GM12891 (cell line): ENCODE measurements at places on chromosomes 7 and 10.

DNA sequence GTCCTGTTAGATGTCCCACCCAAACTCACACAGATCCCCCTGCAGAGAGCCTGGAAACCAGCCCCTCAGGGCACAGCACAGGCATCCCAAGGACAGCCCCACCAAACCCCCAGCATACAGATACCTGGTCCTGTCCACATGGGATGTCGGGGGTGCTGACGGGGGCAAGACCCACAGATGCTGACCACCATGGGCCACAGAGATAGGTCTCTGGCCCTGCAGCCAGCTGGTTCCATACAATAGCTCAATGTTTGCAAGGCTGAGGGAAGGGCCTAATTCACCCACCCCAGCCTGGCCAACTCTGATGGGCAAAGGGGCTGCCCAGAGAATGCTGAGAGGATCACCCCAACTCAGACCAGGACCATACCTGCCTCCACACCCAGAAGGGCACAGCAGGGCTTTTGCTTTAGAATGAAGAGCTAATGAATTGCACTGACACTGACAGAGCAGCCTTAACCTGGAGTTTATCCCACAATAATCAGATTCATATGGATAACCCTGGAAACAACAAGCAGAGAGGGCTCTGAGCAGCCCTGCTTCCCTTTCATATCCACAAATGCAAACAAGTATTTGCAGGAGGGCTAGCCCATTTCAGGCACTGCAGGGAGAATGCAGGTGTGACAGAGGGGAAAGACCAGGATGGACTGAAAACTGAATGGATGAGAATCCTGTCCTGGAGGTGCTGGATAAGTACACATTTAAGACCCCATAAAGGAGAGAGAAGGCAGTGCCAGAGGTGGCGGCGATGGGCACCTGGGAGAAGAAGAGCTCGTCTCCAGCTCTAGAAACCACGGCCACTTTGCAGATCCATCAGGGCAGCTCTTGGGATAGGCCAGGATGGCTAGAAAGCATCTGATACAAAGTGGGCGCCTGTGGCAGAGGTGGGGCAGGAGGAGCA lies 126.7 kb downstream of the TNS3 start:
- DNase-seq = no peak

DNA sequence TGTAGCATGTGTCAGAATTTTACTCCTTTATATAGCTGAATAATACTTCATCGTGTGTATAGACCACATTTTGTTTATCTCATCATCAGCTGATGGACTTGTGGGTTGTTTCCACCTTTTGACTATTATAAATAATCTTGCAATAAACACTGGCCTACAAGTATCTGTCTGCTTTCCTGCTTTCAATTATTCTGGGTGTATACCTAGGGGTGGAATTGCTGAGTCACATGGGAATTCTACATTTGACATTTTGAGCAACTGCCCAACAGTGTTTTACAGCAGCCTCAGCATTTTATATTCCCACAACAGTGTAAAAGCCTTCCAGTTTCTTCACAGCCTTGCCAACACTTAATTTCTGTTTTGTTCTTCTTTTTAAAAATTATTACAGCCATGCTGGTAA lies 200.3 kb upstream of the PRSS1 start:
- DNase-seq = no peak

GRCh38 chr7:135335628-135336139 lies 102.0 kb downstream of the STRA8 start:
- peak; percentile 39 for DNase-seq

- no peak for DNase-seq
Observed at GRCh38 chr7:56256108-56256507, 139.9 kb upstream of the NUPR2 start.

DNA sequence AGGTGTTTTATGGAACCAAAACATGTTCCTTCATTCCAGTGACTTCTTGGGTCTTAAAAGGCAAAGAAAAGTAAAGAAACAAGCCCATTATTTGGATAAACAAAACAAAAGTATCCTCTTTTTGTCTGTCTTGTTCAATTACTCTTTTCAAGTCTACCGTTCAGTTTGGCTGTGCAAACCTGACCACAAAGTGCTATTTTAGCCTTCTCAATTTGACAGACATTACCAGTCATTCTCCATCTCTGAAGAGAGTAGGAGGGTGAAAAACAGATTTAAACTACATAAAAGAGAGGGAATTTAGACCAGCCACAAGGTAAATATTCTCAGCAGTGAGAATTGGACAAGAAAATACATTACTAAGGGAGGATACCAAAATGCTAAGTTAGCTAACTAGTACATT lies 145.2 kb downstream of the GRM3 start:
- DNase-seq = no peak

GRCh38 chr10:21637795-21638194 lies 103.8 kb downstream of the MLLT10 start:
- no peak for DNase-seq

GRCh38 chr10:12482587-12482986 lies 133.2 kb downstream of the CAMK1D start:
- DNase-seq = no peak

DNA sequence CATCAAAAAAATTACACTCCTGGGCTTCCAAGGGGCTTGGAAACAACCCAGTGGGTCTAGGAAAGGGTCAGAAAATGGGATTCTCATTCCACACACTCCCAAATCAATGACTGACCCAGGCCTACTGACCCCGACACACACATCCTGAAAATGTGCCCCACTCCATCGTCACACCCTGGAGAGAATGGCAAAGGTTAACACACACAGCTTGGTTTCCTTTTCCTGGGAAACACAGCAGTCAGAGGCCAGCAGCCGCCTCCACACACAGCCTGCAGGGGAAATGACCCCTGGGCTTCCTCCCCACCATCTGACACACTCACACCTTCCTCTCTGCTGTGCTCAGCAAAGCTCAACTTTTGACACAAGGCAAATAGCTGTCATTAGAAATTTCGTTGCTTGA lies 42.9 kb downstream of the SH3PXD2A start:
- DNase-seq = no peak

- DNase-seq = no peak
Observed at GRCh38 chr7:20466543-20467021, 135.9 kb downstream of the ITGB8 start.

- DNase-seq = peak; percentile 3
Observed at GRCh38 chr10:27998954-27999275, at the start of gene ODAD2. Gene ODAD2 (minus strand): TSS chr10:27999079. CDS start chr10:27995142, 3,937 bp downstream.

- DNase-seq = no peak
Observed at GRCh38 chr7:125599387-125599786, 669.8 kb upstream of the POT1 start.

GRCh38 chr10:24215196-24215595 lies 6.3 kb downstream of the KIAA1217 start:
- no peak for DNase-seq

DNA sequence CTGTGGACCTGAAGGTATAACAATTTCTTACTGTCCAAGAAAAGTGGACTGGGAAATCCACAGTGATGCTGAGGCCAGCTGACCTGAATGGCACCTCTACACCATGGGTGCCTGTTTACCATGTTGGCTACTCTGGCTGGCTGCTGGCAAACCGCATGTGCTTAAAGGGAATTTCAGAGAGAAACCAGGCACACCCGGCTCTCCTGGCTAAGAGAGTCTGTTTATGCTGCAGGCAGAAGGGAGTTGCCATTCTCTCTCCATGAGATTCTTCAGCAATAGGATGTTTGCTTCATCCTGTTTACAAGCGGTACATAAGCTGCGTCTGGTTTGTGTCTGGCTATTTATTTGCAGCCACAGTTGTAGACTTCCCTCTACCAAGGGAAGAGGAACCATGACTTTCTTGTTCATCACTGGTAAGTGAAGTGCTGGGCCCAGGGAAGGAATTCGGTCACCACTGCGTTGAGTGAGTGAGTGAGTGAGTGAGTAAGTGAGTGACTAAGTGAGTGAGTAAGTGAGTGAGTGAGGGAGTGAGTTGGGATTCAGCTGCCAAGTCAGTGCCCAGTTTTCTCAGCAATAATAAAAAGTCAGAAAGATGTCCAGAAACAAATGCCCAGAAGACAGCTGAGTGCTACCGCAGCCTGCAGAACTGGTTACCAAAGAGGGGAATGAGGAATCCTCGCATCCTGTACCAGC lies 90.4 kb downstream of the COBL start:
- DNase-seq = no peak

DNA sequence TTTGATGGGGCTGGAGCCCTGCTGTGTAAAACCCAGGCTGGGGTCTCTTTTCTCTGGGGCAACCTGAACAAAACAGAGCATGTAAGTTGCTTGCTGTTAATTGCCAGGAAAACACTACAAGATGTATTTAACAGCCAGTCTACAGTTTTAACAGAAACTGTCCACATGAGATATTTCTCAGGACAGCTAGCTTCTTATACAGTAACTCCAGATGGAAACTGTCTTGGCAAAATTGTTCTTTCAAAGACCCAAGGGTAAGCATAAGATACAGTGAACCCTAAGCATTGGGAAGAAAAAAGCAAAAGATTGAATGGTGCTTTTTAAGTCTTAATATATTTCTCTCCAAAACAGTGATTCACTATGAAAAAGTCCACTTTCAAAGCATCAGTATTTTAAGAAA lies 8.1 kb downstream of the FKBP14 start:
- DNase-seq = no peak

GRCh38 chr7:158054081-158054480 lies 533.5 kb downstream of the PTPRN2 start:
- no peak for DNase-seq

DNA sequence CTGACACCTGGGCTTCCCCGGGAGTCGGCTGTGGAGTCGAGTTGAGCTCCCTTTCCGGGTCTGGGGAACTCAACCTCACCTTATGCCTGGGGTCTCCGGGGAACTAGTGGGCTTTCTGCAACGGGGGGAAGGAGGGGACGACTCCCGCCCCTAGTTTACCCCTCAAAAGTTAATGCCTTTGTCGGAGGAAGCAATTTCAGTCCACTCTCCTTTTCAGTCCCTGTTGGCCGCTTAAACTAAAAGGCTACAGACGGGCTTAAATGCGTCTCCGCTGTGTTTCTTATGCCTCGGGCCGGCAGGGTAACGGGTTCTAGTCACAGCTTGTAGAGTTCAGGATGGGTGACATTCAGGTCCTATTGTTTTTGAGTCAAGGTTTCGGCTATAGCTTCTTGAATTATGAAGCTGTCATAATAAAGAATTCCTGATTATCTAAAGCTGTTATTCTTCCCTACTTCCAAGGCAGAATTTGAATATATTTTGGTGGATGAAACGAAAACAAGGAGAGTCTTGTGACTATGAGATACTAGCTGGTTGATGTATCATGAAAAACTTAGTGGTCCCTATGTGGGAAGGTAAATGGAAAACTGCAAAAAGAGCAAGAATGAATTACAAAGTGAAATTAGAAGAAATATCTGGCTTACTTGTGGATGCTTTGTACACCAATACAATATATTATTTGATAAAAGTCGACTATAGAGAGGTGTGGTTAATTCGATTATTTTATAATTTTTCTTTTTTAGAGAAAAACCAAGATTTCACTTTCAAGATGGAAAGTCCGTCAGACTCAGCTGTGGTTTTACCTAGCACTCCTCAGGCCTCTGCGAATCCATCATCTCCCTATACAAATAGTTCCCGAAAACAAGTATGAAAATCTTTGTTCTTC lies 495 bp downstream of the SFR1 start:
- DNase-seq = no peak

- no peak for DNase-seq
Observed at GRCh38 chr10:111874576-111874975, 309.0 kb downstream of the GPAM start.

- no peak for DNase-seq
Observed at GRCh38 chr10:85548034-85548433, 818.6 kb downstream of the GRID1 start.

DNA sequence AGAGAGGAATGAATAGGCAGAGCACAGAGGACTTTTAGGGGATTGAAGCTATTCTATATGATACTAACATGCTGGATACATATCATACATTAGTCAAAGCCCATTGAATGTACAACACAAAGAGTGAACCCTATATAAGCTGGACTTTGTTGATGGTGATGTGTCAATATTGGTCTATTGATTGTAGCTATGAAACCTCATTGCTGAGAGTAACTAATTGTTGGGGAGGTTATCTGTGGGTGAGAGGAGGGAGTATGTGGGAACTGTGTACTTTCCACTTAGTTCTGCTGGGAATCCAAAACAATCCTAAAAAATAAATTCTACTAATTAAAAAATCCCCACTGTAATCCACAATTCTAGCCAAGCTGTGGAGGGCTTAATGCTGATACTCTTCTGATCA lies 22.0 kb upstream of the CYP2C9 start:
- no peak for DNase-seq

- no peak for DNase-seq
Observed at GRCh38 chr10:107496594-107496993, 332.1 kb upstream of the SORCS1 start.

DNA sequence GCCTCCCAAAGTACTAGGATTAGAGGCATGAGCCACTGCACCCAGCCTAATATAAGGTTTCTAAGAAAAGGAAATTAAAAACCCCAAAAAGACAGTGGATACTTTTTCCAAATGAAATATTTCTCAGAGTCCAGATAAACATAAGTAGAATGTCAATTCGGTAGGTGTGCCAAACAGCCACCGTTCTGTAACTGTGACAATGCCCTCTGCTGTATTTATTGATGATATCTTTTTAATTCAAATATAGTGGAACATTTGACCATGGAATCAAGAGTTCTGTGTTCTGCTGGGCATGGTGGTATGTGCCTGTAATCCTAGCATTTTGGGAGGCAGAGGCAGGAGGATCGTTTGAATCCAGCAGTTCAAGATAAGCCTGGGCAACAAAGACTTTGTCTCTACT lies 28.8 kb upstream of the ZRANB1 start:
- no peak for DNase-seq

- DNase-seq = no peak
Observed at GRCh38 chr7:51269911-51270310, 46.7 kb downstream of the COBL start.

DNA sequence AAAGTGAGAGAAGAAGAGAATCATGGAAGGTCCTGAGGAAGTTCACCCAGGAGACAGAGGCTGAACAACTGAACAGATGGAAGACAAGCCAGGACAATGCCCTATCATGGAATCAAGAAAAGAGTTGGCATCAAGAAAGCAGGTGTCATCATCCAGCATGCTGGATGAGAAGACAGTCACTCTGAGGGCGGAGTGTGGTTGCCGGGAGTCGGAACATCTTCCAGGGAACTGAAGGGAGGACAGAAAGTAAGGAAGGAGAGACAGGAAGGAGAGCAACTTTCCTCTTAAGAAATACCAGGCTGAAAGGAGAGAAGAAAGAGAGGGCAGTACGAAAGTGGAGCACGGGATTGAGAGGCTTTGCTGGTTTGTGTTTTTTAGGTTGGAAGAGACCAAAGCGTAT lies 654.5 kb upstream of the CELF2 start:
- no peak for DNase-seq

GRCh38 chr7:90163534-90163933 lies 9.3 kb downstream of the STEAP1 start:
- no peak for DNase-seq
